Suppressor macrophage treated with lipopolysaccharide for 1 hour (primary cell): ENCODE measurements at places on chromosomes 12 and 14.

GRCh38 chr12:13945641-13946040, 35.8 kb downstream of the GRIN2B start:
- peak; percentile 2 for DNase-seq

DNA sequence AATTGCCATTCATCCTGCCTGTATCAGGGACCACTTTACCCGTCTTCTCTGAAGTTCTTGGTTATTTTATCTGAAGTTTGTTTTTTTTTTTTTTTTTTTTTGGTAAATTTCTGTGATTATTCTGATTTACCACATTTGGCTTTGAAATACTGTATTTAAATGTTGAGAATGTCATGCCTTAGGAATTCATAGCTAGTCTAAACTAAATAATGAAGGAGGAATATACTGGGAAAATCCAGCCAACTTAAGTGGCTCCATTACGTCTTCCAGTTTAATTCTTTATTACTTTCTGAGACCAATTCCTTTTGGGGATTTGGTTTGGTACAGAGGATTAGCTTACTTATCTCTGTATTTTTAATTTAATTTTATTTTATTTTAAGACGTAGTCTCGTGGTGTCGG, 60.3 kb upstream of the KCNMB4 start:
- DNase-seq, result no peak

- DNase-seq, result no peak
These were observed 51.8 kb downstream of the GLT1D1 start for GRCh38 chr12:128905003-128905544.

DNA sequence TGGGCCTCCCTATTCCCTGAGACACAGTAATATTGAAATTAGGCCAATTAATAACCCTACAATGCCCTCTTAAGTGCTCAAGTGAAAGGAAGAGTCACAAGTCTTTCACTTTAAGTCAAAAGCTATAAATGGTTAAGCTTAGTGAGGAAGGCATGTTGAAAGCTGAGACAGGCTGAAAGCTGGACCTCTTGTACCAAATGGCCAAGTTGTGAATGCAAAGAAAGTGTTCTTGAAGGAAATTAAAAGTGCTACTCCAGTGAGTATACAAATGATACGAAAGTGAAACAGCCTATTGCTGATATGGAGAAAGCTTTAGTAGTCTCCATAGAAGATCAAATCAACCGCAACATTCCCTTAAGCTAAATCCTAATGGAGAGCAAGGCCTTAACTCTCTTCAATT, 140.8 kb downstream of the PTCSC3 start:
- DNase-seq, result no peak

DNA sequence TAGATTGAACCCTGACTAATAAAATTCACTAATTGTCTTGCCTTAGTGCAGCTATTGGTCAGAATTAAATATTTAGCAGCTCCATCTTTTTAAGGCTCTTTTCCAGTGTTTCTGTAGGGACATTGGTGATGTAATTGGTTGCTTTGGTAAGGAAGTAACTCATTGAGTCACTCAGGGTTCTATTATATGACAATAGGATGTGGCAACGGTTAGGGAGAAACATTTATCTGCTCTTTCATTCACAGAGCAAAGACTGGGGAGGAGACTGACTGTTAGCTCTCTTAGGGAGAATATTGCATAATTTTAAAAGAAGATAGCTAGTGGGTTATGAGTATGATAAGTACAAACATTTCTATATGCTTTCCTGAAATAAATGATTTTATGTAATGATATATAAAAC, 616.5 kb downstream of the TRHDE start:
- no peak for DNase-seq

- DNase-seq, result no peak
These were observed 86.9 kb downstream of the PRICKLE1 start for GRCh38 chr12:42502682-42503081.

- peak; percentile 29 for DNase-seq
These were observed 476.9 kb downstream of the LRIG3 start for GRCh38 chr12:58443273-58443980.

DNA sequence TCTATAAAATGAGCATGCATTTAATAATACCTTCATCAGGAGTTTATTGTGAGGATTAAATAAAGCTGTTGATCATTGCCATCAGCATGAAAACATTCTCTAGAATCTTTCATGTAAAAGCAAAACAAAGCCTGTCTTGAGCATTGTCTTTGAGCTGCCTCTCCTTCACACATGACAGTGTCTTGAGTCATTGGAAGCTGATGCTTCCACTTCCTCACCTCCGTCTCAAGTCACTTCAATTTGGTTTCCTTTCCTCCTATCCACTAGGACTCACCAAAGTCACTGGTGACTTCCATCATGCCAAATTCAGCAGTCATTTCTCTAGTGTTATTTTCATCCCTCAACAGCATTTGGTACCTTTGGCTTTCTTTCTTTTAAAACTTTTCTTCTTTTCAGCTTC, 31.6 kb upstream of the MYBPC1 start:
- peak; percentile 76 for DNase-seq

DNA sequence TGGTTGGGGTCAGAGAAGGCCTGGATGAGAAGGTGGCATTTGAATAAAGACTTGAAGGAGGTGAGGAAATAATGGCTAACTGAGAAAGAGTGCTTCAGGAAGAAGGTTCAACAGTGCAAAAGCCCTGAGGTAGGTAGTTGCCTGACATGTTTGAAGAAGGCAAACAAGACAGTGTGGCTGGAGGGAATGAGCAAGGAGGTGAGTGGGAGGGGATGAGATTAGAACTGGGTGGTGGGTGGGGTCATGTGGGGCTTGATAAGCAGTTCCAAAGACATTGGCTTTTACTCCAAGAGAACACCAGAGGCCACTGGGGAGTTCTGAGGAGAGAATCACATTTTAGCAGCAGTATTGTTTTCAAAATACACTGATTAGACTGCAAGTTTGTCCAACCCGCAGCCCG, 50.5 kb downstream of the HSPB8 start:
- no peak for DNase-seq
